ENCODE measurements at places on chromosomes 11 and 22.

DNA sequence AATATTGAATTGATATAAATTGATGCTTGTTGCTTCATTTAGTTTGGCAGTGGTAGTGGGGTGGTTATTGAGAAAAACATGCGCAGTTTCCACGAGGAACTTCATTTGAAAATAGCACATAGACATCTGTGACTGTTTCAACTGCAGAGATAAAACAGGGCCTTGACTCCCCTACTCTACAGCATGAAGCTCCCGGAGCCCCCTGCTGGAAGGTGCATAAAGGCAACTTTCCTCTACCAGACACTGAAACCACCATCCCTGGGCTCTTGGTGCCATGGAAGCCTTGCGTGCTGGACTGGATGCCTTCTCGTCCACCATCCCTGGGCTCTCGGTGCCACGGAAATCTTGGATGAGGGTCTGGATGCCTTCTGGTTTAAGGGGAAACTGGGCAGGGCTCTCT is 195.9 kb downstream of the CSNK2A3 start:
- no peaks in the 10 kb centered on the region for H3K4me1 ChIP-seq
- H3K27me3 ChIP-seq: peaks cover 67% of the 10 kb centered on the region
- peak; percentile 36 for DNase-seq
- H3K27ac ChIP-seq: no peak overlapping the region
- H3K4me3 ChIP-seq: no peak overlapping the region

DNA sequence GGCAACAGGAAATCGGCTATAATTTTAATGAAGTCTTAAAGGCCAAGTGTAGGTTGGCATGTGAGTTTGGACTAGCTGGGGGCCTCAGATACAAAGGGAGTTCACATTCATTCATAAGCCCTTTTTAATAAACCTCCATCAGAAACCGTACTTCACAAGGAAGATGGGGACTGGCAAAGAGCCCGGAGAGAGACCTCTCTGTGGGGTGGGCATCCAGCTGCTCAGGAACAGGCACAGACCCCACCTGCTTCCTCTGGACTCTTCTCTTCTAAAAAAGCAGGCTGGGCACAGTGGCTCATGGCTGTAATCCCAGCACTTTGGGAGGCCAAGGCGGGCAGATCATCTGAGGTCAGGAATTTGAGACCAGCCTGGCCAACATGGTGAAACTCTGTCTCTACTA is 3.9 kb upstream of the ARFGAP3 start:
- H3K27ac ChIP-seq: peak overlapping the region; percentile 79
- peaks cover 72% of the 10 kb centered on the region for H3K36me3 ChIP-seq
- H3K27me3 ChIP-seq: no peaks in the 10 kb centered on the region
- H3K4me1 ChIP-seq: peaks cover 29% of the 10 kb centered on the region
- no peak overlapping the region for H3K4me3 ChIP-seq

DNA sequence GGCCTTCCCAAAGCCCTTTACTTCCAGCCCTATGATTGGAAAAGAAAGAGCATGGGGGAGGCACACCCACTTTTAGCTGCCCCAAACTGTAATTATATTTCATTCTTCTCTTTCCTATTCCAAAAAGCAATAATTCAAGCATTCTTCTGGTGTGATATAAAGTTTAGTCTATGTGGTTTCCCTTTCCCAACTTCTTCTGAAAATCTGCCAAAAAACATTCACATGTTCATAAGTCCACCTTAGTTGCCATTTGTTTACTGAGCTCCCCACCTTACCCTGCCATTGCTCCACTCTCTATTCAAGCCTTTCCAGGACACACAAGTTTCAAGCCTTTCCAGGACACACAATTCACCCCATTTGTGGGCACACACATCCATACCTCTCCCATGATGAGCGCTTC is 111.6 kb upstream of the BMAL1 start:
- H3K4me1 ChIP-seq: peaks cover 39% of the 10 kb centered on the region
- H3K4me3 ChIP-seq: no peak overlapping the region

DNA sequence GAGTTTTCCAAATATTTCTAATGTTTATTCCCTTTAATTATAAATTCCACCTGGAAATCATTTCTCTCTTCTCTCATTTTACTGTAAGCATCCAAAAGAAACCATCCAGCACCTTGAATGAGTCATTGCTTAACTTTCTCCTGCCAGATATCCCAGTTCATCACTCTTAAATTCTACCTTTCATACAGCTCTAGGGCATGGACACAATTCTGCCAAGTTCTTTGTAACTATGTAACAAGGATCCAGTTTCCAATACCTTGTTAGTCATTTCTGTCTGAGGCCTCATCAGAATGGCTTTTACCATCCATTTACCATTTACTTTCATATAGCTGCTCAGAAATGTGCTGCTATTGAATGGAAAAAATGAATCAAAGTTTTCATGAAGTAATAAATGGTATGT is 455.4 kb upstream of the TENM4 start:
- DNase-seq: no peak
- H3K36me3 ChIP-seq: no peaks in the 10 kb centered on the region
- no peak overlapping the region for H3K4me3 ChIP-seq

- no peak overlapping the region for H3K4me3 ChIP-seq
- no peak for DNase-seq
- H3K36me3 ChIP-seq: peaks cover 3% of the 10 kb centered on the region
- peaks cover 22% of the 10 kb centered on the region for H3K4me1 ChIP-seq
Measured at GRCh38 chr11:72735495-72736027, 16.6 kb downstream of the ARAP1 start.

GRCh38 chr11:7524462-7525235 is 10.8 kb downstream of the PPFIBP2 start:
- peaks cover 40% of the 10 kb centered on the region for H3K27me3 ChIP-seq
- no peaks in the 10 kb centered on the region for H3K36me3 ChIP-seq
- no peaks in the 10 kb centered on the region for H3K4me1 ChIP-seq
- DNase-seq: no peak
- H3K27ac ChIP-seq: no peak overlapping the region
